ENCODE measurements at places on chromosomes 4 and X.

GRCh38 chr4:183431614-183432013, 12.8 kb upstream of the CDKN2AIP start:
- no peak for DNase-seq

DNA sequence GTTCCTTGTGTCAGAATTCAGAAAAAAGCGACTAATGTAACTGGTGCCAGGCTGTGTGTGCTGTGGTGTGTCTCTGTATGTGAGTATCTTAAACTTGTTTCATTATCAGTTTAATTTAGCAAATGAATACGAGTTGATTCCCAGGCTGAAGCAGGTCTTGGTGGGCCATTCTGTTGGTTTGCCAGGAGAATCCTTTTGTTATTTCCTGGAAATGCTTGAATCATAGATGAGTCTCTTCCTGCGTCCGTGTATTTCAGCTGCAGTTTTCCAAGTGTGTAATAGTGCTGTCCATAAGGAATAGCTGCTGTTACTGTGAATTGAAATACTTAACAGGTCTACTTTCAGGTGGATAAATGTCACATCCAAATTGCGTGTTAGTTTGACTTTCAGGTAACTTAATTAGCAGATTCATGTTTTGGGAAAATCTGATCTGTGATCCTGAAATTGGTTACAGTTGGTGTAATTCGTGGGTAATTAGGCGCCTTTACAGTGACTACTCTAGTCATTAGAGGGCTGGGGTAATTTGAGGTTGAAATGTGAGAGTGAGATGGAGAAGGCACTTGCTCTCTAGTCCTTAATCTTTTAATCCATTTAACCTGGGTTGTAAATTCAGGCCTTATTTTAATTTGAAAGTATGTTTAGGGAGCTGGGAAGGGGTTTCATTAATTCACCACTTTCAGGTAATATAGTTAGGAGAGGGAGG, 23.8 kb downstream of the TMEM131L start:
- no peak for DNase-seq

DNA sequence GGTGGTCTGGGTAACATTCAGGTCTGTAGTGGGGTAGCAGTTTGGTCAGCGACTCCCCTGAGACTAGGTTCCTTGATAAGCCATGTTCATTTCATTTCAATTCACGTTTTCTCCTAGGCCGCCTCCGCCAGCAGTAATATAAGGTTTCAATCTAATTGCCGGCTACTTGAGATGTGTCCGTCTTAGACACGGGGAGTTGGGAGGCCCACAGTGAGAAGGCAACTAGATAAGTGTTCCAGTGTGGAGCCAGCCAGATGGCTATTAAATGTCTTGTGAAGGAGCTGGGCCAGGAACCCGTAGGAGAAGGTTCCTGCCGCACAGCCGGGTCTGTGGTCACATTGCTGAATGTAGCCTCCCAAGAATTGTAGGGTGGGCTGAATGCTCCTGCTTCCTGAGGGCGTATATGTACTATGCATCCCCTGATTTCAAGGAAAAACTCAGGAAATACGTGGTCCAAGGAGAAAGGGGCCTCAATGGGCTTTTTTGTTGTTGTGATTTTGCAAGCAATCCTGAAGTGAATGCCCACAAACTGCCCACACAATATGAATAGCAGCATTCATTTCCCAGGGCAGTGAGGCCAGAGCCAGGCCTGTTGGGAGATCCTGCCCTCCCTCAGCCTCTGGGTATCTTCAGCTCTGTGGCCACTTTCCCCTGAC, 220.6 kb upstream of the RPL34 start:
- DNase-seq = no peak

GRCh38 chr4:5756271-5756670, 45.3 kb downstream of the EVC start:
- DNase-seq = no peak

DNA sequence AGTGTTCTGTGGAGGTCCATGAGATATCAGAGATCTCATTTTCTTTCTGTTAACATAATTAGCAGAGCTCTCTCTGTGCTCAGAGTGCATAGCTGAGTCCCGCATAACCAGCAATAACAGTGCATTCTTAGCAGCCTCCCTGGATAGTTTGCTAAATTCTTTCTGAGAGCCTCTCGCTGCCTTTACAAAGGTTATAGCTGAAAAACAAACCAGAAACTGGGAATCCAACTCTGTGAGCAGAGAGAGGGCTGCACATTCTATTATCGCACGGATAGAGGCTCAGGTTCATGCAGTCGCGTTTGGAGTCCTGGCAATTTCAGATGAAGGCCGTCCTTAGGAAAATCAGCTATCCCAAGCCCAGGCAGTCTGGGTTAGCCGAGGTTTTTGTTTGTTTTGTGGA, 1.2 kb downstream of the ENPP6 start:
- no peak for DNase-seq

- DNase-seq = no peak
Observed at GRCh38 chr4:74262522-74262921, 45.7 kb upstream of the EPGN start.

DNA sequence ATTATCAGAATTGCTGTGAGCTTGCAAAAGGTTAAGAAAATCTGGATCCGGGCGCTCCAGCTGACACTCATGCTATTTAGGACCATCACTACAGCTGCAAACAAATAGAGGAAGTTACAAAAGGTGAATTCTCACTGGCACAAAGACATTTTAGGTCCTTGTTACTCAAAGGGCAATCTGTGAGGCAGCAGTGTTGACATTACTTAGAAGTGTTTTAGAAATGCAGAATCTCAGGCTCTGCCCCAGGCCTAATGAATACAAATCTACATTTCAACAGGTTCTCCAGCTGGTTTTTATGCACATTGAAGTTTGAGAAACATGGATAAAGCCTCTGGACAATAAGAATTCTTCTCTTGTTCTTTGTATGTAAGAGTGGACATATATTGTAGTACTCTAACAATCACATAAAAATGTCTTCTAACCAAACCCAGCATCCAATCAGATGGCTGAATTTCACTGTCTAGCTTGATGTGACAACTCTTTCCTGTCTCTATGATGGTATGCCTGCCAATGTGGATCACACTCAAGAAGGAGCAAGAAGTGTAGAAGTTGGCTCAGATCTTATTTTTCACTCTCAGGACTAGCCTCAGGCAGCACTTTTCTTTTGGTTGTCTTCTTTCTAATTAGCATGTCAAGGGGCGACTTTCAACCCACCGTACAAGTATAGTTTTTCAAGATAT, 18.8 kb downstream of the SLC7A11 start:
- no peak for DNase-seq

DNA sequence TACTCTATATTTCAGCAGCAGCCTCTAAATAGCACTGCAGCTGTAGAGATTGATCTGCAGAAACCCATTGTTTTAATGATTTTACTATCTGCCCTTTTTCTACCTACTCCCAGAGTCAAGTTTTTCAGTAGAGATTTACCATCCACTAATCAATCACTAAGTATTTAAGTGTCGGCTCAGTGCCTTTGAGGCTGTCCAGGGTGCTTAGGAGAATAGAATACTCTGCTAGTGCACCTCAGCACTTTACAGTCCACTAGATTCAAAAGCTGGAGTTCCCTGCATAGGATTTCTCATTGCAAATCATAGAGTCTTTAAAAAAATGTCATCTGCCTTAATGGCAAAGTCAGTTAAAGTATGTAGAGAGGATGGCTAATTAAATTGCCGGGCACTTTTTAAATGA, 29.6 kb upstream of the ANAPC4 start:
- DNase-seq = no peak

DNA sequence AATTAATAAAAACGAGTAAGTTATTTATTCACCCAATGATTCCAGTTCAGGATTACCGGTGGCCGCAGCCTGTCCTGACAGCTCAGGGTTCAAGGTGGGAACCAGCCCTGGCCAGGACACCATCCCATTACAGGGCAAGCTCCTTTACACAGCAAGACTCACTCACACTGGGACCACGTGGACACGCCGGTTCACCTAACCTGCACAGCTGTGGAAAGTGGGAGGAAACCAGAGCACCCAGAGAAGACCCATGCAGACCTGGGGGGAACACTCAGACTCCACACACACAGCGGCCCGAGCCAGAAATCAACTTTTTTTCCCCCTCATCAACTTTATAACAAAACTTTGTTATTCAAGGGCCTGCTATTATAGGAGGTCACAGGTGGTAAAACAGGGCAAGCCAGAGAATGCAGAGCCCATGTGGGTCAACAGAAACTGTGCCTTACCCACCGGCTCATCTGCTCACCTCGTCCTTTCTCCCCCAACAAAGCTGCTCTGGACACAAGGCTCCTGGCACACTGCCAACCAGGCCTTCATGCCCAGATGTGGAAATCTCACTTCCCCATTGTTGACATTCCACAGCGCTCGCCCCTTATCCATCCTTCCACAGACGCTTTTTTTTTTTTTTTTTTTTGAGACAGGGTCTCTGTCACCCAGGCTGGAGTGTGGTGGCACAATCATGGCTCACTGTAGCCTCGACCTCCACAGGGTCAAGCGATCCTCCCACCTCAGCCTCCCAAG, 8.0 kb upstream of the ODAPH start:
- no peak for DNase-seq

GRCh38 chr4:150581641-150582051, 305 bp upstream of the MAB21L2 start:
- no peak for DNase-seq

DNA sequence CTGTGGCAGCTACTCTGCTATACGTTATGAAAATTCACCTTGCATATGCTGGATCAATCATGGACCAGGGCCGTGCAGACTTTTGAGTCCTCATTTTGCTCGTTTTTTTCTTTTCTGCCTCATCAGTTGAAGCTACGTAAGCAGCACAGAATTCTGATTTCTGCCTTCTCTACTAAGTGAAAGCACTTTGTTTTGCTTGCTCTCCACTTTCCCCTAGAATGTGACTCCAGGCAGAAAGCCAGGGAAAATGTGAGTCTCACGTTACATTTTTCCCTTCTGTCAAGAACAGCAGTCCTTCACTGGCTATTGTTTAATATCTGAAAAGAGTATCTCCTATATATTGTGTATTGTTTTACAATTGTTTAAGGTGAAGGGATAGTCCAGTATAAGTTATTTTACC, 1840.1 kb downstream of the PCDH7 start:
- DNase-seq = no peak

GRCh38 chr4:78288327-78288726, 231.2 kb downstream of the FRAS1 start:
- DNase-seq = no peak

GRCh38 chr4:145554691-145555090, 64.5 kb upstream of the MMAA start:
- no peak for DNase-seq

DNA sequence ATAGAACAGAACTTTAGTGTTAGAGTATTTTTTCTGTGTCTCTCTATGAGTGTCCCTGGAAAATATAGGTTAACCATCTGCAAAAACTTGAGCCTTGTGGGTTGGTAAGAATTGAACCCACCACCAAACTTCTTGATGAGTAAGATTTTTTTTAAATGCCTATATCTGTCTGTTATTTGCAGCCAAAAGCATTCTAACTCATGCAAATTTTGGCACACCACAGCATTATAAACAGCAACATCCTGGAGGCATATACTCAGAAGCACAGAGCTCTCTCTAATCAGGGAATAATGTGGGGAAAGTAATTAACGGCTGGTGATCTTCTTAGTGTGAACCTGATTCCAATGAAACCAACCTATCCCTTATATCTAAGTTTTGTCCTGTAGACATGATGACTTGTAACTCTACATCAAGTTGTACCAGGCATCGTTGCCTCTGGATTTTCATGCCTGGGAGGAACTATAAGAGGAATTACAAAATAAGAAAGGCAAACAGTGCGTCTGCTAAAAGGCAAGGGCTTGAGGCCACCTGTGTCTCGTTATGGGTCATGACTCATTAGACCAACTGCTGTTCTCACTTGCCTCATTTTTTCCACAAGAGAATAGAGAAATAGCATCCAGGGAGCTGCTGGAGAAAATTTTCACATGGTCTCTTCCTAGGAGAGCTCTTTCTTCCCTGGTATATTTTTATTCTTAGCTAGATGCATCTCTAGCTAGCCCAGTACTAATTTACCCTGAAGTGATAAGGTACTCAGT, 202.4 kb downstream of the CHIC2 start:
- no peak for DNase-seq

DNA sequence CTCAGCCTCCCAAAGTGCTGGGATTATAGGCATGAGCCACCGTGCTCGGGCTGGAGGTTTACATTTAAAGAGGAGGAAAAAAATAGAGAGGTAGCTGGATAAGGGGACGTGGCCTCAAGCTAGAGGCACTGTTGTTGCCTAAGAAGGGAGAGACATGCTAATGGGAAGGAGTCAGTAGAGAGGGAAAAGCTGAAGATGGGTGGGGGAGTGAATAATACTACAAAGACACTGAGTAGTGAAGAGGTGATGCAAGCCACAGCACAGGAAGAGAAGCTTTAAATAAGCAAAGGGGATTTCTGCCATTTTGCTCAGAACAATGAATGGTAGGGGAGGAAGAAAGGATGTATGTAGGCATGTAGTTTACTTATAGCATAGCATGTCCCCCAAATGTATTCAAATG, 11.5 kb upstream of the AP1S2 start:
- DNase-seq = no peak

DNA sequence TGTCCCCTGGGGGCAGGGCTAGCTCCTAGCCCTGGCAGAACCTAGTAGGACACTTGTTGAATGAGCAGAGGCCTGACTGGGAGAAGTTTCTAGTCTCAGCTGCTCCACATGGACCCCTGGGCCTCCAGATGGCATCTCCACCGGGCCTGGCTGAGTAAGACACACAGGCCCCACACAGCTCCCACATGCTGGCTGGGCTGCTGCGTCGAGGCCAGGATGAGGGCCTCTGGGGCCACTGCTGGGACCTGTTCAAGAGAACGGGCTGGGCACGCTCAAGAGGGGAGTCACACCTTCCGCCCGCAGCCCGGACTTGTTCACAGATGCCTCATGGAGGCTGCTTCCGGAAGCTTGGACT, 4.2 kb upstream of the HGFAC start:
- no peak for DNase-seq

- DNase-seq = no peak
Observed at GRCh38 chr4:140641789-140642439, 73.2 kb upstream of the UCP1 start.

DNA sequence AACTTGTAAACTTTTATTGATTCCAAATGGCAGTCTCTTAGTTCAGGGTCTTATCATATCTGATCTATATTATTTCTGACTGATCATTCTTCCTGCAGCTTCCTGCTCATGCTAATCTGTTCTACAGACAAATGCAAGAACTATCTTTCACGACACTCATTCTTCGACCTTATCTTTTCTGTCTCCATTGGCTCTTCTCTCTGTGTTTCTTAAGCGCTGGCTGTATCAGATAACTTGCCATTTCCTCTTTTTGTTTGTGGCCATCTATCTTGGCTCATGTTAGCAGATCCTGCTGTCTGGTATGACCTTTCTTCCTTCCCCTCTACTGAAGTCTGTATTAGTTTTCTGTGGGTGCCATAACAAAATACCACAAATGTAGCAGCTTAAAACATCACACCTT, 230.5 kb upstream of the PUDP start:
- no peak for DNase-seq

GRCh38 chrX:121949041-121949760, 901.8 kb downstream of the GLUD2 start:
- no peak for DNase-seq

All from activated T-cell treated with anti-CD3 and anti-CD28 coated beads, Interleukin-2, amount 50 U/mL, for 1 hour (primary cell).